ENCODE measurements at places on chromosomes 11 and 22.

DNA sequence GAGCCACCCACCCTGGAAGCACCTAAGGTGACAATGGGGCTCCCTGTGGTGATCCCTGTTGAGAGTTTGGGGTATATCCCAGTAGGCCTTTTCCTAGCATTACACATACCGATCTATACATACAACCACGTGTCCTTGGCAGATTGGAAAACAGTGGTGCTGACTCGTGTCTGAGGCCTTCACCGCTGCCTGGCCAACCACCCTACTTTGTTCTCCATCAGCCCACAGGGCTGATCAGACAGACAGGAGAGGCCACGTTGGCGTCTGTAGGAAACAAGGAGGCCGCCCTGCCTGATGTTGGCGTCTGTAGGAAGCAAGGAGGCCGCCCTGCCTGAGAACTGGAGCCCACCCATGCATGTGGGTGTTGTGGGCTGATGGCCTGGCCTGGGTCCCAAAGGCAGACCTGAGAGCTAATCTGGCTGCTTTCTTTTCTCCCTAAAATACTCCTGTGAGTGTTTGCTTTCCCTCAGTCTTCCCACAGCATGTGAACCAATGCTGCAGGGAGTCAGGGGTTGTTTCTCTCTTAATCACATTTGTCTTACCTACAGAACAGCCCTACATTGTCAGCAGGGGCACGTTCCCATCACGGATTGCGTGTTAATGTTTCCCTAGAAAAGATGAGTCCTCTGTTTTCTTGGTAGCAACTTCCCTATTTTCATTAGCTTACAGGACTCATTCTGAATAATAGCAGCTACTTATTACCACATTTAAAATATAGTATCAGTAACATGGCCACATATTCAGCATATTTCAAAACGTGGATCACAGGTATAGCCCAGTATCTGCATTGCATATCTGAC is 57.2 kb downstream of the SBF1 start:
- DNase-seq = no peak

- no peak for DNase-seq
Observed at GRCh38 chr22:41919357-41920224, 4.7 kb upstream of the SHISA8 start.

- no peak for DNase-seq
Observed at GRCh38 chr11:119752946-119753345, 23.9 kb upstream of the NECTIN1 start.

DNA sequence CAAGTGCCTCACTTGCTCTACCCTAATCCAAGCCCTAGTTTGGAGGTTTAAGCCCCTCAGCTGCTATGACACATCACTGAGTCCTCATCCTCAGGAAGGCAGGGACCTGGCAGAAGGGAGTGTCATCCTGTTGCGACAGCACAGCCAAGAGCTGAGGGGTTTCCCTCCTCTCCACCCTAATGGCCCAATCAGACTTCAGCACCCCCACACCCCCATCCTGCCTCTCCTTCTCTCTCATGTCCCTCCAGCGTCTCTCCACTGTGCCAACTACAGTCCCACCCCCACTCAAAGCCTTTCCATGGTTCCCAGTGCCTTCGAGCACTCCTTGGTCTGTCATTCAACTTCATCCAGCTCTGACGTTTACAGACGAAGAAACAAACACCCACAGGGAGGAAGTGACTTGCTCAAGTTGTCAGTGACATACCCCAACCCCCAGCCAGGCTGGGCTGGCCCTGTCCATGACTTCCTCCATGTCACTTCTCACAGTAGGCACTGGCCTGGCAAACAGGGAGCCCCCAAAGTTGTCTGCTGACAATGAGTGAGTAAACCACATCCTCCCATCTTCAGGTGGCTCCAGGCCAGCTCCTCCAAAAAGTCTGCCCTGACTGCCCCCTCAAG is 15.6 kb downstream of the ARAP1 start:
- no peak for DNase-seq

DNA sequence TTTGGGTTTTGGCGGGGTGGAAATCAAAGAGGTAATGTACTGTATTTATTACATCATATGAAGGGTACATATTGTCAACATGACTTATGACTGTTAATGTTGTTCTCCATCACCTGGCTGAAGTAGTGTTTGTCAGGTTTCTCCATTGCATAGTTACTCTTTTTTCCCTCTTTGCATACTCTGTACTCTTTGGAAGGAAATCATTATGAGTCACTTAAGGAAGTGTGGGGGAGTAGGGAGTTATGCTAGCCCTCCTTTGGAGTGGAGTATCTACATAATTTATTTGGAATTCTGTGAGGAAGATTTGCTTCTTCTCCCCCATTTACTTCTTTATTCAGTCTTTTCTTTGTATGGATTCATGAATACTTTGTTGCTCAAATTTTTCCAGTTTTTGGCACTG is 3.6 kb upstream of the PGR start:
- DNase-seq = no peak

GRCh38 chr11:47332791-47333525 is 19.5 kb downstream of the MYBPC3 start:
- DNase-seq = no peak

GRCh38 chr22:34781681-34782080 is 284.3 kb upstream of the ISX start:
- DNase-seq = no peak

DNA sequence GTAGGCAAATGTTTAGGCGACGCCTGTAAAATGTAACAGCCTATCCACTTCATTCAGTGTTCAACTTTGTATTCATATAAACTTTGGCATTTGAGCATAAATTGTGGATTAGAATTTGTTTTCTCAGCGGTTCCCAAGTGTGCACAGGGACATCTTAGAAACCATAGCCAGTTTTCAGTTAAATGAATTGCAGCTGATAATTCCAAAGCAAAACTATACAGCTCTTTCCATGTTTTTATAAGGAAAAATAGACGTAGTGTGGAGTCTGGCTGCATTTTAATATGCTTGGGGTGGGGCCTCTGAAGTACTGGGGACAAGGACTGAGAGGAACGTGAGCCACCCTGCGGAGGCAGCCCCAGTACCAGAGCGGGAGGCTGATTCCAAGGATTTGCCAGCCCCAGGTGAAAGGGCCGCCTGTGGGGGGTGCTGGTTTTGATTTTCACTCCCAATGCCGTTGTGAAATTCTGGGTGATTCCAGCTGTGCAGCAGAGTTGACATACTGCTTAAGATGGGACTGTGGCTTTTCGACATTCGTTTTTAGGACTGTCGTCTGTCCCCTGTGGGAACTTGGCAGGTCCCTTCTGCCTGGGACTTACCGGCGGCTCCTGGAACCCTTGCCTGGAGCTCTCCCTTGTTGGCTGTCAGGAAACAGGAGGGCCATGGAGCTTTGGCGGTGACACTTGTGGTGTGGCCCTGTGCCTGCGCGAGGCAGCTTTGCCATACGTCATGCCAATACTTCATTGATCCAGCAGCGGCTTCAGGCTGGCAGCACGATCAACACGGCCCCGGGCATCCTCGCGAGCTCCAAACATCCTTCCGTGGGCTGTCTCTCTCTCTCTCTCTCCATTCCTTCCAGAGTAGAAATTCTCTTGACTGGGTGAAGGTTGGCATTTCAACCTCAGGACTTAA is 370.9 kb downstream of the TBC1D22A start:
- no peak for DNase-seq

GRCh38 chr22:49152127-49152938 is 675.3 kb downstream of the BRD1 start:
- no peak for DNase-seq

GRCh38 chr11:122273476-122274191 is 157.6 kb upstream of the BLID start:
- no peak for DNase-seq

- no peak for DNase-seq
Observed at GRCh38 chr11:34840736-34841386, 75.3 kb downstream of the APIP start.

DNA sequence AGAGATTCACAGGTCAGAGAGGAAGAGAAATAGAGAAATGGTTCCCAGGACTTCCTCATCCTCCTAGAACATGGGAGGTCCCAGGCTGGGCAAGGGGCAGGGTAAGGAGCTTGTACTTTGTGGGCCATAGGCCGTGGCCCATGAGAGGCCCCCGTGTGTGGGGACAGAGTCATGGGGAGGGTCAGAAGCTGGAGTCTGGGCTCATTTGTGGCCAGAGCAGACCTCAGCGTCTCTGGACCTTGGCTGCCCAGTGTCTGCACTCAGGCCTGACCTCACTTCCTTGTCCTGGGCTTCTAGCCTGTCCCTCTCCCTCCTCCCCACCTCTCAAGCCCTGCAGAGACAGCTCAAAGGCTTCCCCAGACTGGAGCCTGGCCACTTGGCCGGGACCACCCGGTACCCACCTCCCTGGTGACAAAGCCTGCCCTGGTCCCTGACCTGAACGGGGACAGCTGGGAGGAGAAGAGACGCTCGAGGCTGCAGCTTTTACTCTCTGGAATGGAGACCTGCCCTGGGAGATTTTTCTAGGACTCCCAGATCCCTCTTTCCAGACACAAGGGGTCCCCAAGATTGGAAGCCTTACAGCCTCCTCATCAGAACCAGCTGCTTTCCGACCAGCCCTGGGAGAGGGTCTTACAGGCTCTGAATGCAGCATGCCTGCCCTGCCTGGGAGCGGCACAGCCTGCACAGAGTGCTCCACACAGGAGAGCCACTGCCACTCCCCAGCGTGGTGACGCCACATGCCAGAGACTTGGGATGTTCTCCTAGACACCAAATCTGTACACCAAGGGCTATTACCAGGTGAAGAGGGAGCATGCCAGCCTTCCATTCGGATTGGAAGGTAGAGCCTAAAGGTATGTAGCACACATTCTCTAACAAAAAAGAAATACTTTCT is 569.0 kb upstream of the B3GAT1 start:
- DNase-seq = no peak

GRCh38 chr11:73213196-73214143 is 4.6 kb upstream of the P2RY2 start:
- no peak for DNase-seq

DNA sequence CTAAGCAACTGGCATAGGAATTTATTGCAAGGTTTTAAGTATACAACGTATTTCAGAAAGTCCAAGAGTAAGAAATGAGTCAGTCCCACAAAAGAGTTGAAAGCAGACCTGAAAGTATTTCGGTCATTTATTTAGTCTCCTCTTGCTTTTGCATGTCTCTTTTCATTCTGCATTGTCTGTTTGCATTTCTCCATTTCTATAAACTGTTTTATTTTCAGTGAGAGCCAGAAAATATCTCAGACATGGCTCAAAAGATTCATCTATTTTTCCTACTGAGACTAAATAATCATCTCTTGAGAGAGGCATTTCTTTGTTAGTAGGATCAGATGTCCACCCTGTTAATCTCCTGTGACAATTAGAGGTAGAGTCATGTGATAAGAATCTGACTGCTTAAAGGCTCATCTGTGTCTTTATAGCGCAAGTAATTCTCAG is 219.1 kb upstream of the CCDC179 start:
- no peak for DNase-seq

- DNase-seq = no peak
Observed at GRCh38 chr11:64343767-64344559, 4.0 kb downstream of the CCDC88B start.

DNA sequence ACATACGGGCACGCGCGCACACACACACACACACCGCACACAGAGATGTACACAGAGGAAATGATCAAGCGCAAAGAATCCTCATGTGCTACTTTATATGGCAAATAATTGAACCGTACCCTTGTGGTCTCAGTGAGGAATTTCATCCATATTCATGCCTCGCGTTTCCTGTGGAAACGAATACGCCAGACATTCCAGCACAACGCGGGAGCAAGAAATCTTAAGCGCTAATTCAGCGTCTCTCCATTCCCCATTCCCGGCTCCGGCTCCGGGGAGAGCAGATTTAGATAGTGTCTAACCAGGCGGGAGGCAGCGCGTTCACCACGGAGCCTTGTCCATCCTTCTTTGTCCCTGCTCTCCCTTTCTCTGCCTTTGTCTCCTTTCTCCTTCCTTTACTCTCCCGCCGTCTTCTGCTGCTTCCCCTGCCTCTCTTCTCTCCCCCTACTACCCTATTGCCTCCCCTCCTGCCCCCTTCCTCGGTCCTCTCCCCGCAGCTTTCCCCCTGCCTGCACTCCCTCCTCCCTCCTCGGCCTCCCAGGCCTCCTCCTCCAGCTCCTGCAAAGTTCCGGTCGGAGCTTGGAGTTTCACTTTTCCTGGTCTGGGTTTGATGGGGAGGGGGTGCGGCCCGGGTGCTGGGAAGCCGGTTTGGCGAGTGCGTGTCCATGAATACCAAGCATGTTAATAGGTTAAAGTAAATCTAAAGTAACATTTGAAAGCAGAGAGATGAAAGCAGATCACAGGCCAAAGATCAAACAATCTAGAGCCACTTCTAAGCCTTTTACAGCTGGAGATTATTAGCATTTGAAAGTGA is 579.3 kb downstream of the BUD13 start:
- DNase-seq = peak; percentile 13

- DNase-seq = no peak
Observed at GRCh38 chr11:106763501-106763900, 254.8 kb downstream of the GUCY1A2 start.

GRCh38 chr11:113593698-113594308 is 112.3 kb downstream of the TMPRSS5 start:
- no peak for DNase-seq

- DNase-seq = no peak
Observed at GRCh38 chr11:74006743-74007304, 2.1 kb downstream of the UCP3 start.

GRCh38 chr11:36583667-36584066 is 10.6 kb upstream of the IFTAP start:
- DNase-seq = no peak

DNA sequence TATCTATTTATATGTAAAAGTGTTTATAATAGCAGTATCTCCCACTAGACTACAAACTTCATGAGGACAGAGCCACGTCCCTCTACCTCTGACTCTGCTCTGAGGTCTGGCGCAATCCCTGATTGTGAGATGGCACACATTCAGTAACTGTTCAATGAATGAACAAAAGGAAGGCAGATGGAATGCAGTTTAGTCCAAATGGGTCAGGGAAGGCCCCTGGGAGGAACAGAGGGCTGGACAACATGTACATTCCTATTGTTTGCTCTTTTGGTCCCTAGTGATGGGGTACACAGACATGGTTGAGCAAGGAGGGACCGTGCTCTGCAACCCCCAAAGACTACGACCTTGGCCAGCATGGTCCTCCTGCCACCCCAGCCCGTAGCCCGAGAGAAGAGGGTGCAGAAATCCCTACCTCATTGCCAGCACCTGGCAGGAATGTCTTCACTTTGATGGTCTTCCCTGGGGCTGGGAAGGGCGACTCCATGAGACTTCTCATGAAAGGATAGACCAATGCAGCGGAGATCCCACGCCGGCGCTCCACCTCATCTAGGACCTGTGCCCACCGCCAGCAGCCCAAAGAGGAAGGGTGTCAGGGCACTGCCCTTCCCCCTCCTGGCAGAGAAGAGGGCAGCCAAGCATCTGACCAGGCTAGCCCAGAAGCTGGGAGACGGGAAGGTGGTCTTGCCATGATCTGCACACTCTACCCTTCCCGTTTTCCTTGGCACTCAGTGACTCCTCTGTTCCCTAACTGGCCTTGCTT is 24.3 kb downstream of the RPL27A start:
- no peak for DNase-seq
